EL (cell line): ENCODE measurements at places on chromosomes 2 and 18.

DNA sequence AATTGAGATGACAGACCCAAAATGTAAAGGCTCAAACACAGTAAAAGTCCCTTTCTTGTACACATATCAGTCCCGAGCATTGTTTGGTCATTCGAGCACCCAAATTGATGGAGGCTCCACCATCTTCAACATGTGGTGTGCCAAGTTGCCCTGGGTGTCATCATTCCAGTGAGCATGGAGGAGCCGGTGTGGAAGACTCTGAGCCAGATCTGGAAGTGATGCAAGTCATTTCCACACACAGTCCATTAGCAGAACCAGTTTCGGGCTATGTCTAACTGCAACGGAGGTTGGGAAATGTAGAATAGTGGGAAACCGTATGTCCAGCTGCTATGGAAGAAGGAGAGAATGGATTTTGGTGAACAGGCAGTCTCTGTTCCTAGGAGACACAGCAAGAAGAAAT, 40.9 kb upstream of the BZW1 start:
- DNase-seq = no peak

DNA sequence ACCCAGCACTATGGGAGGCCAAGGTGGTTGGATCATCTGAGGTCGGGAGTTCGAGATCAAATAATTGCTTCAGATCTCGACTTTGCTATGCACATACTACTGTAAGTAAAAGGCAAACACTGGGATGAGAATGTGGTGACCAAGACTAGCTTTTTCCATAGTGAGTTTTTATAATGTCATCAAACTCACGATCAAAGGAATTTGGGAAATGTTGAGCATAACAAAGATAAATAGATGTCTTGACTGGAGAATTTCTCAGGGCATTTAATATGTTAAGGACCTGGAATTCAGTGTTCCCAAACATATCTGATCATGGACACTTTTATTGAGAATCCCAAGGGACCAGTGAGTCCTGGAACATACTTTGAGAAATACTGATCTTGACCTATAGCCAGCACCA, 205.6 kb downstream of the ARHGAP15 start:
- DNase-seq = peak; percentile 38

- no peak for DNase-seq
These were observed 377.5 kb downstream of the ZNF521 start for GRCh38 chr18:24974431-24974830.

DNA sequence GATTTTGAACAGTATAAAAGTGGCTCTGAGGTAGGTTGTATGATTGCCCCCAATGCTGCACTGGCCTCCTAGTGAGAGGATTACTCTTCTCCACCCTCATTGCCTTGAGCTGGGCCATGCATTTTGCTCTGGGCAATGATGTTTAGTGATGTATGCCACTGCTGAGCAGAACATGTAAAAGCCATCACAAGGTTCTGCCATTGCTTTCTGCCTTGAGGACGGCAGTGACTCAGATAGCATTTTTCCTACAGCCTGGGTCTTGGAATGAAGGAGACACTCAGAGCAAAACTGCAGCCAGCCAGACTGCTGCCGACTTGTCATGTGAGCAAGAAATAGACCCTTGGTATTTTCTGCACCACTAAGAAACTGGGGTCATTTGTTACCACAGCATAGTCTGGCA, 27.6 kb downstream of the GPATCH11 start:
- DNase-seq = no peak

- DNase-seq = no peak
These were observed 17.2 kb upstream of the RPRM start for GRCh38 chr2:153495725-153496124.

DNA sequence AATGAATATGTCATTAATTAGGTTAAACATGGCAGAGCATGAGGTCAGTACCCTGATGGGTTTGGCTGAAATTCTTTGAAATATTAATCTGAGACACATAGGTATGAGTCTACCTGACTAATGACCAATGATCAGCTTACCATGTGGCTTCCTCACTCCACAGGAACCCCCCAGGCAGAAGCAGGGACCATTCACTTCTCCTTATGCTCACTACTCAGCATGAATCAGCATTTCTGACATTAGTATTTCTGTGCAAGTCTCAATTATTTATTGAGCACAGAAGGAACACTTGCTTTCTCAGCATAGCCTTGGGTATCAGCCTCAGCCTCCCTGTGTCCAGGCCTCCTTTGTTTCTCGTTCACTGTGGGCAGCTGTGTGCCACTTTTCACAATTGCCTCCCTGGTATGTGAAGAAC, 9.3 kb upstream of the KCNE4 start:
- DNase-seq = peak; percentile 47

GRCh38 chr2:140842110-140842509, 1288.7 kb downstream of the LRP1B start:
- no peak for DNase-seq

GRCh38 chr18:43570593-43570992, 293.3 kb upstream of the SYT4 start:
- no peak for DNase-seq

DNA sequence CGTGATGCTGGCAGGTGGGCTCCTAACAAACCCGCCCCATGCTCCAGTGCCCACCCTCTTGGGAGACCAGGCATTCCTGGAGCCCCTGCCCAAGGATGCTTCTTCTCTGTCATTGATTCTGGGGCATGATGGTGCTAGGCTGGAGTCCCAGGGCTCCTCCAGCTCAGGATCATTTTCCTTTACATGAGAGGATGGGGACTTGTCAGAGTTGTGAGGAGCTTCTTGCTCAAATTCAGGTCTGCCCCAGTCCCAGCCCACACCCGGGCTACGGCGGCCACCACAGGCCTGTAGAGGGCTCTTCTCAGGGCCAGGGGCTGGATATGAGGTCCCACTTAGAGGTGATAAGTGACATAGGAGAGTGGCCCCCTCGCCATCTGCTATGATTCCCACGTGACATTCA, 141.1 kb upstream of the COPS8 start:
- no peak for DNase-seq
